ENCODE measurements at places on chromosomes 5 and 9.

DNA sequence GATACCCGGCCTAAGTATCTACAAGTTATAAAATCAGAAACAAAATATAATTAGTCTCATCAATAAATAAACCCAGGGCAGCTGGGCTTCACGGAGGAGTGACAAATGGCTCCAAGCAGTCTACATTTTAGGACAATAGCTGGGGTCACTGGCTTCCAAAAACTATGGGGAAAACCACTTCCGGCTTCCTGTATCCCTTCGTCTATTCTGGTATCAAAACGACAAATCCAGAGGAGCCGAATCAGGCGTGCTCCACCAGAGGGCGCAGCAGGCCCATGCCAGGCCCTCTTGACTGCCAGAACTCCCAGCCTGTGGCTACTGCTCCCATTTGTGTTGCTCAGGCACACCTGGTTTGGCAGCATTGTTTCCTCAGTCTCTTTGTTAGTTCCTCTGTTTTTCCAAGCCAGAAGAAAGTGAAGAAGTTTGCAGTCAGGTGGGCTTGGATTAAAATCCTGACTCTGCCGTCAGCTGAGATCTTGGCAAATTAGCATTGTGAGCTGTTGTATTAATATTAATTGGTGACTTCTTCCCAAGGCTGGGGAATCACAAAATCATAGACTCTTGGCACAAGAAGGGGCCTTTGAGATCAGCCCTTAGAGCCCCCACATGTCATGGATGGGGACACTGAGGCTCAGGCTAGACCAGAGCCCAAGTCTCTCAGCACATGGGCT is 11.6 kb upstream of the RAB14 start:
- H3K4me1 ChIP-seq, result peaks cover 7% of the 10 kb centered on the region
- peak overlapping the region; percentile 22 for H3K27ac ChIP-seq
- H3K36me3 ChIP-seq, result no peaks in the 10 kb centered on the region
- H3K4me3 ChIP-seq, result no peak overlapping the region
- peak; percentile 94 for DNase-seq

GRCh38 chr9:88530051-88530450 is 4.9 kb upstream of the NXNL2 start:
- H3K4me1 ChIP-seq, result peaks cover 7% of the 10 kb centered on the region
- H3K4me3 ChIP-seq, result no peak overlapping the region
- DNase-seq, result no peak
- H3K27ac ChIP-seq, result no peak overlapping the region

DNA sequence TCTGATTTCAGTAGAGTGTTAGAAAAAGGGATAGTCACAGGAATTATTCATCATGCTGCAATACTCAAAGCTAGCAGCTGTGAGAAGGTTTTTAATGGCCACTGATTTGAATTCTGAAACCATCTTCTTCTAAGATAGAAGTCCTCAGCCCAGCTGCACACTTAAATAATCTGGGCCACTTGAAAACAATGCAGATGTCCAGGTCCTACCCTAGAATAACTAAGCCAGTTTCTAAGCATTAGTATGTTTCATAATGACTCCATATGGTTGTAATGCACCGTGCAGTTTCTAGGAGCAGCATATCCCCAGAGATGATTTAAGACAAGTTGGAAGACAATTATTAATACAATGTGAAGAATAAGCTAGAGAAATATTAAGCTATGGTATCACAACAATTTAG is 159.9 kb upstream of the FBXL17 start:
- no peak overlapping the region for H3K27ac ChIP-seq
- H3K27me3 ChIP-seq, result no peaks in the 10 kb centered on the region
- H3K36me3 ChIP-seq, result no peaks in the 10 kb centered on the region

GRCh38 chr5:127409246-127409917 is 108.1 kb upstream of the PRRC1 start:
- H3K36me3 ChIP-seq, result no peaks in the 10 kb centered on the region
- no peaks in the 10 kb centered on the region for H3K4me1 ChIP-seq

DNA sequence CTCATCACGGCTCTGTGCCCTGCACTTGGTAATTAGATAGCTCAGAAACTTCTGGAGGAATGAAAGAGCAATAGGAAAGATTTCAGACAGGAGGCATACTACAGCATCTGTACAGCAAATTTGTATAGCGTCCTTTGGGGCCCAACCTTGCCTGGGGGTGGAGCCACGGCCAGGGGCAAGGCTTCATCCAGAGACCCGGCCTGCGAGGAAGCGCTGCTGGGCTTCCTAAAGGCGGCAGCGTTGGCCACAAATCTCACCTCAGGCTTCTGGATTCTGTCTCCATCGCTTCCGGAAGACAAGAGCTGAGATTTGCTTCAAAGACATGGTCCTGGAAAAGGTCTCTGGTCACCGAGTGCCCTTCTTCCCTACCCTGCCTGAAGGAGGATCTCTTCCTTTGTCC is 12.2 kb upstream of the SPATA31D1 start:
- H3K27me3 ChIP-seq, result no peaks in the 10 kb centered on the region
- H3K4me1 ChIP-seq, result no peaks in the 10 kb centered on the region
- no peak overlapping the region for H3K4me3 ChIP-seq
- no peak overlapping the region for H3K27ac ChIP-seq

DNA sequence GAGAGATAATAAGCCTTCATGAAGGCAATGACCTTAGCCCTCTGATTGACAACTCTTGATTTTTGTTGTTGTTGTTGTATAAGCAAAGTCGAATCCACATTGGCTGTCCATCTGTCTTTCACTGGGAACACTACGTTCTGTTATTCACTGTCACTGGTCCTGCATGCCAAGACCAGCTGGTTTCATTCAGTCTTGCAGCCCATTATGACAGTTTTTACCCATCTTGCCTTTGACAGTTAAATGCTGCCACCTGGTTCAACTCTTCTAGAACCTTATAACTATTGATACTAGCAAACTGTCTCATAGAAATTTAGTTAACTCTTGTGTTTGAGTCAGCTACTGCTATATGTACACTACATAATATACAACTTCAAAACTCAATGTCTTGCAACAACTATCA is 382.3 kb upstream of the CDH10 start:
- H3K36me3 ChIP-seq, result no peaks in the 10 kb centered on the region
- DNase-seq, result no peak
- no peaks in the 10 kb centered on the region for H3K27me3 ChIP-seq
- H3K27ac ChIP-seq, result no peak overlapping the region
- no peaks in the 10 kb centered on the region for H3K4me1 ChIP-seq
